ENCODE measurements at places on chromosomes 5 and 9.

DNA sequence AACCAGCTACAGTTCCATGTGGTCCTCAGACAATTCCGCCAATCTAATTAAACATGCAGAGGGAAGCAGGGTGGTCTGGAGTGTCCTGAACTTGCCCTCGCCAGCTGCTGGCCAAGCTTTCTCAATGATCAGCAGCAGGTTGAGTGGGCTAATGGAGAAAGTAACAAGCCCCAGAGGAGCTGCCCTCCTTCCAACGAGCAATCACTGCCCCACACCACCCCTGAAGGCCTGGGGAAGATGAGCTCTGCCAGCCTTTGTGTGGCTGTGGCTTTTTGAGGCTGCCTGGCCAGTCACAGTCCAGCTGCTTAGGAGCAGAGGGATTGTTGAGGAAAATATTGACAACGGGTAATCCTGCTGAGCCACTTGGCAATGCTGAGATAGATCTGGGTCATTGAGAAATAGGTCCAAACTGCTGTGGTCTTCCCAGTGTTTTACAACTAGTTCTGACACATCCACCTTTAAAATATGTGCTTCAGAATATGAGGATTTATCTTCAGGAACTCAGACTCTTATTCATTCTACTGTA, 107.3 kb downstream of the CD180 start:
- DNase-seq = no peak

DNA sequence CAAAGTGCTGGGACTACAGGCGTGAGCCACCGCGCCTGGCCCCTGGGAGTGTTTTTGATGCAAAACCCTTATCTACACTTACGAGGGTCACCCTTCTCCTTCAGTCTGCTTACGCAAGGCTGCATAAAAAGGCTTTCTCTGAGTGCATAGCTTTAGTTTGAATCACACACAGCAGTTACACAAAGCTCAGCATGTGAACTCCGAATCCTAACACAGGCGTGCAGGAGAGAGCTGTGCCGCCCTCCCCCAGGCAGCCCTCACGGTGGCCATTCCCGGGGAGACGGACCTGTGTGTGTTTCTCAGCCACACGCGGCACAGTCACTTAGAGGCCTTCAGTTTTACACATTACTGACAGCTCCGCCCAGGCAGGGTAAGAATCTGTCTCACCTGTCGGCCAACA, 26.7 kb downstream of the EXD3 start:
- no peak for DNase-seq

GRCh38 chr9:69442486-69442885, 117.5 kb downstream of the ENTREP1 start:
- no peak for DNase-seq

GRCh38 chr9:75891771-75892215, 1.3 kb downstream of the PCSK5 start:
- no peak for DNase-seq

- no peak for DNase-seq
Observed at GRCh38 chr9:9229269-9229668, 1383.5 kb downstream of the PTPRD start.

GRCh38 chr5:84382363-84383295, 2.1 kb downstream of the EDIL3 start:
- no peak for DNase-seq

DNA sequence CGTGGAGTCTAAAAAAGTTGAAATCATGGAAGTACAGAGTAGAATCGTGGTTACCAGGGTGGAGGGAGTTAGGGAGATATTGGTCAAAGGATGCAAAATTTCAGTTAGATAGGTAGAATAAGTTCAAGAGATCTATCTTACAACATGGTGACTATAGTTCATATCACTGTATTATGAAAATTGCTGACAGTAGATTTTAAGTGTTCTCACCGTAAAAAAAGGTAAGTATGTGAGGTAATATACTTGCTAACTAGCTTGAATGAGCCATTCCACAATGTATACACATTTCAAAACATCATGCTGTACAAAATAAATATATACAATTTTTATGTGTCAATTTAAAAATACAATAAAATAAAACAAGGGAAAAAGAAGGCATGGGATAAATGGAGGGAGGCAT, 392.1 kb downstream of the CAAP1 start:
- DNase-seq = no peak

DNA sequence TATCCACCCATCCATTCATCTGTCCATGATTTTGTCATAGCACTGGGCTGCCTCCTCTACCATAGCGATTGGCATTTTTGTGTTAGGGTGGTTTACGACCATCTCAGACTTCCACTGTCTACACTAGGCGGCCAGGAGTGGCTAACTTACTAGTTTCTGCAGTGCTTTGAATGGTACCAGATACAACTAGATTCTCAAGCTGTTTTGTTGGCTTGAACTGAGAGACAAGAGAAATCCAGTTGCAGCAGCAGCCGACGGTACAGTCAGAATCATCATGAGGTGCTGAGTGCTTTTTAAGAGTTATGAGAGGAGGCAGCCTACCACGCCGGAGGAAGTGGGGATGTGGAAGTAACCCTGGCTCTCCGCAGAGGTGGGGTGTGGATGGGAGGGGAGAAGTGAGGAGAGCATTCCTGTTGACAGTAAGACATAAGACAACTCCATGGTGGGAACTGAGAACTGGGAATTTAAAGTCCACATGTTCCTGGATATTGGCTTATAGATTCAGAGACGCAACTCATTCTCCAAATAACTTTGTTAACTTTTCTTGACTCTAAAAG, 27.9 kb downstream of the COL5A1 start:
- no peak for DNase-seq
